Endothelial cell of coronary artery (primary cell): ENCODE measurements at places on chromosomes 13 and 19. TPM values are rescaled to one million over a fixed set of nuclear protein-coding genes. Genes with fewer than 3 reads are reported as not detected.

Gene DACH1
- 4.0 and 6.7 TPM in 2 replicates for total RNA-seq

Gene MUC16
- under 0.01 TPM in 1 of 2 replicates, not detected in the other for total RNA-seq

Gene CACNG6
- 1.6 and 3.3 TPM in 2 replicates for total RNA-seq

Gene FOSB
- total RNA-seq = 0.27 and 0.66 TPM in 2 replicates

Gene PRR20E
- not detected in 2 replicates for total RNA-seq

Gene LNX2
- total RNA-seq = 9.4 and 10.6 TPM in 2 replicates

Gene RNF225
- total RNA-seq = 0.09 TPM in 1 of 2 replicates, not detected in the other

Gene OLFM2
- 0.36 and 2.4 TPM in 2 replicates for total RNA-seq

Gene CBY2
- total RNA-seq = not detected in 2 replicates

Gene AXL
- total RNA-seq = 91.9 and 209 TPM in 2 replicates

Gene RGCC
- 21.1 and 34.7 TPM in 2 replicates for total RNA-seq

Gene CGB5
- not detected in 2 replicates for total RNA-seq

Gene CADM4
- total RNA-seq = 5.8 and 6.1 TPM in 2 replicates

Gene FFAR3
- not detected in 2 replicates for total RNA-seq

Gene CPAMD8
- 0.18 and 0.19 TPM in 2 replicates for total RNA-seq

Gene ZNF587
- total RNA-seq = 26.0 and 31.2 TPM in 2 replicates
